SIG-M5 (cell line): ENCODE measurements at places on chromosomes 2 and 18.

- no peak for DNase-seq
These were observed 188.2 kb downstream of the MEMO1 start for GRCh38 chr2:31822587-31822986.

- no peak for DNase-seq
These were observed 115.1 kb upstream of the PPP1CB start for GRCh38 chr2:28636491-28636890.

DNA sequence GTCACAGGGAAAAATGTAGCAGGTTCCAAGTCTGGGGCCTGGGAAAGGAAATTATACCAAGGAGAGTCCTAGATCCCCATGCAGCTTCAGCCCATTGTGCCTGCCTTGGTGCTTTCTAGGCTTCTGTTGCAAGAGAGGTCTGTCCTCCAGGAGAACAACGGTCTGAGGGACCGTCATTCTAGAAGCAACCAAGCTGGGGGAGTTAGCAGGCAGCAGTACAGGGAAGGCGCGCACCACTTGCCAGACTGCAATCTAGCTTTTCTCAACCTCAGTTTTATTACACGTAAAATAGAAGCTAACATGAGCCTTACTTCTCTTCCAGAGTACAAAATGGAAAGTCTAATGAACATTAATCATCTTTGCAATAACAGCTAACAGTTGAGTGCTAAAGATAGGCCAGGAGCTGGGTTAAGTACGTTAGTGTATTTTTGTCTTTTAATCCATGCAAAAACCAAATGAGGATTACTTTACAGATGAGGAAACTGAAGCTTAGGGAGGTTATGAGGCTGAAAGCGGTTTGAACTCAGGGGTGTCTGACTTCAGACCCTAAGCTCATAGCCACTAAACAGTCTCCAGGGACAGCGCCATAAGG is 1.9 kb downstream of the TCF23 start:
- no peak for DNase-seq

DNA sequence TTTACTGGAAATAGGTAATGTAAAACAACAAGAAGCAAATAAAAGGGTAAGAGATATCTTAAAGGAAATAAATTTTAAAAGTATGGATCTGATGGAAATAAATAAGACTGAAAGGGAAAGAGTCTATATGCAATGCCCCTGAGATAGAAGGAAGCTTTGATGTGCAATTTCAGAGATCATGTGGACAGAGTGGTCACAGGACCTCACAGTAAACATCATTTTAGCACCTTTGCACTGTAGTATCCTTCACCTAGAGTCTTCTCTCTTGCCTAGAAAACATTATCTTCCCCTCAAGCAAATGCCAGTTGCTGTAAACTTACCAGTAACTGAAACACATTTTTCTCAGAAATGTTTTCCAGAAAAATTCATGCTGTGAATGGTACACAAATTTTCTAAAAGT is 1621.3 kb upstream of the TMEFF2 start:
- no peak for DNase-seq

DNA sequence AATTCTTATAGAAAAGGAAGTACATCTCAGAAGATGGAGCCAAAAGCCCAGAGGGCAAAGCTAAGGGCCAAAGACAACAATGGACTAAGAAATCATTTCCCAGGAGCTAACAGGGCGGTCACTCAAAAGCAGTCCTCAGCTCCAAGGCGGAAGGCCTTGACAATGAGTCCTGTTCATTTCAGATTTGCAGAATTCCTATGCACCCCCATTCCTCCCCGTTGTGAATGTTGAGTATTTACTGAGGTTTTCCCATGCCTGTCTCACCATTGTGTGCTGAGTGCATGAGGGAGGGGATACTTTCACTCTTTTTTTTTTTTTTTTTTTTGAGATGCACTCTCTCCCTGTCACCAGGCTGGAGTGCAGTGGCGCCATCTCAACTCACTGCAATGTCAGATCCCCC is 18.8 kb upstream of the DTNB start:
- DNase-seq, result no peak

- no peak for DNase-seq
These were observed 13.7 kb upstream of the MMADHC start for GRCh38 chr2:149601141-149601796.

DNA sequence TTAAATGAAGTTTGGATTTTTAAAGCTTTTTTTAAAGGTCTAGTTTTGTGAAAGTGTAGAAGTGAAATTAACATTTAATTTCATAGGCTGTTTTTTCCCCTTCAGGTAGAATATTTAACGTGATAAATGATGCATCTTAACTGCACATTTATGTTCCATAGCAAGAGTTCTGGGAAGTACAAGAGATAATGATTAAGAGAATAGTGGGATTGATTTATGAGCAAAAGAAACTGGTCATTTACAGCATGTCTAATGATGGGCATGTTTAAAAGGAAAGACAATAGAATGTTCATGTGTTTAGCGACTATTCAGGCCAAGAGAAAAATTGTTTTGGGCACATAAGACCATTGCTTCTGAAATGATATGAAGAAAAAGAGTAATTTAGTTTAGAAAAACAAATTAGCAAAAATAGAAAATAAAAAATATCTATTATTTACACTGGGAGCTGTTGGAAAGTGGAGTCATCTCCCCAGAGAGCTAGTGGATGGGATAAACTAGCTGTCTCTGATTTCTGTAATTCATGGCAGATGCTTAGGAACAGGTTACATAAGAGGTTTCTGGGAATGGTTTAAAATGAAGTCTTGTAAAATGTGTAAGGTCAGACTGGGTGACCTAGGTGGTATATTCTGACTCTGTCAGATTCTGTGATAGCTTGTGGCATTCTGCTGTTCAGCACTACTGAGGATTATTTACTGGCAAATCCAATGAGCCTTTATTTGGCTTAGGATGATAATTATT is 60.7 kb downstream of the WDR7 start:
- DNase-seq, result no peak

DNA sequence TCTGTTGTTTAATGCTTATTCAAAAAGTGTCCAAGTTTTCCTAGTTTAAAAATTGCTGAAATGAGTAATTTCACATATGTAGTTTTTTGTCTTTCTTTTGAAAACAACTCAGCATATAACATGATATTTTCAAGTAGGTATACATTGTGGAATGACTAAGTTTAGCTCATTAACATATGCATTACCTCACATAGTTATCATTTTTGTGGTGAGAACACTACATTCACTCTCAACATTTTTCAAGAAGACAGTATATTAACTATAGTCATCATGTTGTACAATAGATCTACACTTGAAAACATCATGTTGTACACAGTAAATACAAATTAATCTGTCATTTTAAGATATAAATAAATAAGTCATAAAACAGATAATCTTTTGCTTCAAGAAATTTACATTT is 340.0 kb downstream of the CCDC85A start:
- no peak for DNase-seq

- DNase-seq, result no peak
These were observed 289.7 kb downstream of the EPHA4 start for GRCh38 chr2:221282386-221282785.

- no peak for DNase-seq
These were observed 120.6 kb downstream of the PLB1 start for GRCh38 chr2:28616396-28616999.
